NCI-H1694 treated with DMSO at 0.1 percent for 48 hours (cell line): ENCODE measurements at places on chromosomes 4 and X.

GRCh38 chrX:46263494-46263893 is 281.7 kb downstream of the ZNF674 start:
- DNase-seq, result no peak

GRCh38 chr4:186494496-186494895 is 60.9 kb downstream of the MTNR1A start:
- no peak for DNase-seq

- DNase-seq, result no peak
Measured at GRCh38 chrX:5236096-5236495, 992.6 kb downstream of the NLGN4X start.

- peak; percentile 62 for DNase-seq
Measured at GRCh38 chr4:159446266-159446976, 343.5 kb downstream of the RAPGEF2 start.

- no peak for DNase-seq
Measured at GRCh38 chr4:179095585-179096221, 1653.5 kb upstream of the AGA start.

DNA sequence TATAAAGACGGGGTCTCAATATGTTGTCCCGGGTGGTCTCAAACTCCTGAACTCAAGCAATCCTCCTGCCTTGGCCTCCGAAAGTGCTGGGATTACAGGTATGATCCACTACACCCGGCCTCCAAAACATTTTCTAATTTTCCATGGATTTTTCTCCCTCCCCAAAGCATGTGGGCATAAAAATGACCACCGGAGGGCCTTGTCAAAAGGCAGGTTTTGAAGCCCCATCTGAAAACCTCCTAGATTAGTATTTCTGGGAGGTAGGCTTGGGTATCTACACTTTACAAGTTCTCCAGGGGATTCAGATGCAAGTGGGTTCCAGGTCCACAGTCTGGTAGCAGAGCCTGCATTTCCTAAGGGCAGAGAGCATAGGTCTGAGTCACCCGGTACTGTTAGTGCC is 1.4 kb upstream of the GPR173 start:
- DNase-seq, result peak; percentile 20

DNA sequence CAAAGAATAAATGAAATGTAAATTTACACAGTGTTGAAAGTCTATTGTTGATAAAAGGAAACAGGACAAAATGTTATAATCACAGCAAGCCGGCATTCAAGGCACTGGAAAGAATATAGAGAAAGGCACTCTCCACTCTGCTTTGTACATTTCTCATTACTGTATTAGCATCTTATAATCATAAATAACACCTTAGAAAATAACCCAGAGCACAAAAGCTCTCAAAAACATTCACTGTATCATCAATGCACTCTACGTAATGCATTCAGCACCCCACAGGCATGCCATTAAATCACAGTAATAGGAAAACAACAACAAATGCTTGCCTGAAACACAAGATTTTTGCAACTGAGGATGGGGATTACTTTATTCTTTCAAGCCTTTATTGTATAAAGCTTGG is 75.3 kb upstream of the TRPC3 start:
- DNase-seq, result no peak

- DNase-seq, result no peak
Measured at GRCh38 chrX:31860686-31861085, 788.8 kb upstream of the FTHL17 start.

- DNase-seq, result no peak
Measured at GRCh38 chrX:154032653-154033052, 13.0 kb upstream of the IRAK1 start.

DNA sequence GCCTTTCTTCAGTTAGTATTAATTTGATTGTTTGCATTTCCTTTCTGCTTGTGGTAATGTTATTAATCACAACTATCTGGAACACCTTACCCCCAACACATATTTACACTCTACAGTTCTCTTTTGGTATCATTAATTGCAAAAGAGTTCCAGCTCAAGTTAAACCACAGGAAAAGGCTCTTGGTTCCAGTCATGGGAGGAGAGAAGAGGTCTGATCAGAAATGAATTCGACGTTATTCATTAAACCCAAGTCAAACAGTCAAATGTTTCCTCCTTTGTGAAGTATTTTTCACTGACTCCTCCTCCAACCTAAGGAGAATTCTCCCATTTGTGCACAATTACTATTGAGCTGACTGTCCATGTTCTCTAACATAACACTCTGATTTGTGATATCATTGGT is 91.4 kb downstream of the SLC39A8 start:
- DNase-seq, result no peak

DNA sequence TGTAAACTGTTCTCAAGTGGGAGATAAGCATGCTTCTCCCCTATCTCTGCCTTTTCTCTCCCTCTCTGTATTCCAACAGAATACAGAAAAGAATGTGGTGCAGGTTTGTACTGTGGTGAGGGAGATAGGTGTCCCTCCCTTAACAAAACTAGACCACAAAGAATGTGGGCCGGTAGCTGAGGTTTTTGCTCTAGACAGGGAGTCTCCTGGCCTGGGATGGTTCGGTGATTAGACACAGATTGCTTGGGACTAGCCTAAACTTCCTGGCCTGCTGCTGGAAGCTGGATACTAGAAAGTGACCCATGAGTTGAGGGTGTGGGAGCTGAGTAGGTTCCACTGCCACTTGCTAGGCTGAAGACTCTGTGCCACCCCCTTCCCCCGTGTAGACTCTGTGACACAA is 143.0 kb downstream of the CXXC4 start:
- DNase-seq, result no peak

- DNase-seq, result no peak
Measured at GRCh38 chrX:110003167-110004156, 548 bp downstream of the TMEM164 start.

DNA sequence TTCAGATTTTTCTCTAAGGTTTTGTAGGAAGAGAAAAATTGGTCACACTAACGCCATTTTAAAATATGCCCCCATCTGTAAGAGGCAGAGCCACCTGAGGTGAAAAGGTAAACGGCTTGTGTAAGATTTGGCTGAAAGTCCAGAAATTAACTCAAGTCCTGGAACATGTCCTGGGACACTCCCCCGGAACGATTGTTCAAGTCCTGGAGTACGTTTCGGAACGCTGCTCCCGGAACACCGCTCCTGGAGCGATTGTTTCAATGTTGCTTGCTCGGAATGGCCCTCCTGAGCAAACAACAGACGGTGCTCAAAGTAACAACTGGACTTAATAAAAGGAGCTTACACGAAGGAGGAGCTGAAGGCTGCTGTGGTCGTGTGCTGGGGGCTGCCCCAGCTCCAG is 796.5 kb upstream of the SLIT2 start:
- DNase-seq, result no peak

GRCh38 chrX:38271154-38271716 is 50.6 kb upstream of the SRPX start:
- no peak for DNase-seq

GRCh38 chr4:94721310-94721709 is 36.4 kb upstream of the BMPR1B start:
- DNase-seq, result no peak

GRCh38 chrX:135740681-135741149 is 27.3 kb downstream of the CT45A1 start:
- no peak for DNase-seq

GRCh38 chr4:6362896-6363295 is 93.2 kb downstream of the WFS1 start:
- DNase-seq, result no peak

- no peak for DNase-seq
Measured at GRCh38 chr4:165724786-165725185, 148.3 kb upstream of the TLL1 start.

DNA sequence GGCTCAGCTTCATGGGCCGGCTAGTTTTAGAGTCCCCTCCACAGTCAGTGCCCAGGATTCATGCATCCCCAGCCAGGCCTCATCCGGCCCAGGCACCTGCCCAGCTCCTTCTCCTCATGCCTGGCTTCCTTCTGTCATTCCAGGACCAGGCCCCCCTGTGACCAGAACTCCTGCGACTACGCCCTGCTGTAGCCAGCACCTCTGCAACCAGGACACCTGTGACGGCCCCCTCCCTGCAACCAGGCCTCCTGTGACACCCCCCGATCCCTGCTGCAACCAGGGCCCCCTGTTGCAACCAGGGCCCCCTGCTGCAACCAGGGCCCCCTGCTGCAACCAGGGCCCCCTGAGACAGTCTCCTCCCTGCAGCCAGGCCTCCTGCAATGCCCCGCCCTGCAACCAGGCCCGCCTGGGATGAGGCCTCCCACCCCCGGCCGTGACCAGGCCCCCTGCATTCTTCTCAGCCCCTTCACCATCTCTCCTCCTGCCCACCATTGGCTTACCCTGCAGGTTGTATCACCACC is 46.8 kb downstream of the HTRA3 start:
- DNase-seq, result no peak

DNA sequence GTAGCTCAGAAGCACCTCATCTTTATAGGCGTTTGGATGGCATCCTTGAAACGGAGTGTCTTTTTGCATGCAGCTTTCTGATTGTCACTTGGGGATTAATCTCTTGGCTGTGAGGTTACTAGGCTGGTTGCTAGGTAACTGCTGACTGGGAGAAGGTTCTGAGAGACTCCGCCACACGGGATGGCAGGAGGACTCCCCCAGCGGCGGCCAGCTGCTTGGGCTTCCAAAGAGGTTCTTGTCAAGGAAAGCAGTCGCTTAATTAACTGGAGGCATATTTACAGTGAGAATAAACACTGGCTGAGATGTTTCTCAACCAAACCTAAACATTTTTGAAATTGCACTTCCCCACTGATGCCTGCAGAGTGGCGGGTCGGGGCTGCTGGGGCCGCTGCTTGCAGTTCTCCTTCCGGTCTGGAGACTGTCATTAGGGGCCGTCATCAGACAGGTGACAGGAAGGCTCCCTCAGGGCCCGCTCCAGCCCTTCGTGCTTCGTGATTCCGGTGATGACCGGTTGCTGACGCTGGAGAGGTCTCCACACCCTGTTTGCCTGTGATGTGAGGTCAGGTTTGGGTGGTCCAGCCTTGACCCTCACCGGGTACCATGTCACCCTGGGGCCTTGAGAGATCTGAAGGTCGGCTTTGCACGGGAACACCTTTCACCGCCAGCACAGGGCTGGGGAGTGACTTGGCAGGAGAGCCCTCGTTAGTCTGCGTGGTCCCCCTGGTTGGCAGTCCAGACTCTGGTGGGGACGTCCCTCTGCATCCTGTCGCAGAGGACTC is 9.1 kb downstream of the NSG1 start:
- DNase-seq, result no peak

- no peak for DNase-seq
Measured at GRCh38 chrX:136291824-136292223, 8.9 kb upstream of the ADGRG4 start.

DNA sequence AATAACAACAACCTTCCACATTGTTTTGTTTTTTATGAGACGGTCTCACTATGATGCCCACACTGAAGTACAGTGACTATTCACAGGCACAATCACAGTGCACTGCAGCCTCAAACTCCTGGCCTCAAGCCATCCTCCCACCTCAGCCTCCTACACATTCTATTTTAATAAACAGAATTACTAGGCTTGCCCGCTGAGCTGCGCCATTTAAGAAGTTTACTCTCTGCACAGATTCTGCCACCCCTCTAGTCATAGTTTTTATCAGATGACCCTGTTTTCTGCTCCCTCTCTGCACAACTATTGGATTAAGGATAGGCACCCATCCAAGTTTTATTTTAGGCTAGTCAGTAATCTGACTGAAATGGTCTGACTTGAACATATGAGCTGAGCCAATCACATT is 11.3 kb upstream of the COX18 start:
- DNase-seq, result no peak

- no peak for DNase-seq
Measured at GRCh38 chr4:142419712-142420111, 426.4 kb downstream of the INPP4B start.

DNA sequence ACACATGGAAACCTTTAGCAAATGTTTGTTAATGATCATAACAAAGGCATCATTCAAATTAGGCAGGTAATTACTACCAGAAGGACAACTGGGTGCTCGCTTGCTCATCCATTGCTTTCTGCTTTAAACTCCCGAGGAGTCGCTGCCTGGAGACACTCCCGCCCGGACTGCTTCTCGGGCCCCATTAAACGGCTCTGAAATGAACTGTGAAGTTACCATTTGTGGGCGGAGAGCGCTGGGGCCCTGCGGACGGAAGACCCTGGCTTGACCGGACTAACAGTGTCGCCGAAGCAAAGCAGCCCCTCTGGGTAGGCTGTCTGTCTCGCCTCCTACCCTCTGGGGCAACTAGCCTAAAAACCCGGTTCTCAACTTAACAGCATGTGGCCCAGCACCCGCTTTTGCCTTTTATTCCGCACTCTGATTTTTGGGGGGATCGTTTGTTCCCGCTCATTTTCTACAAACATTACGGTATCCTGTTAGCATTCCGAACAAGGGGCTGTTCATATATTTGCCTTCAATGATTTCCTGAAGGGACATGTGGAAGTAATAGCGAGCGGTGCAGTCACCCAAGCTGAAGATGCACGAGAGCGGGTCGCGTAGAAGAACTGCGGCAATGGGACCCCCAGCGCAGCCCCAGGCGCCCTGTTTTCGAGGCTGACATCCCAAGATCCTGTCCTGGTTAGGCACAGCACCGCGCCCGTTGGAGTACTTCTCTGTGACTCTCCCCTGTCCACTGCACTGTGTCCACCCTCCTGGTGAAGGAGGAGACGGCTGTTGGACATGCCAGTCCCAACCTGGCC is 1.6 kb upstream of the PDGFRA start:
- no peak for DNase-seq

DNA sequence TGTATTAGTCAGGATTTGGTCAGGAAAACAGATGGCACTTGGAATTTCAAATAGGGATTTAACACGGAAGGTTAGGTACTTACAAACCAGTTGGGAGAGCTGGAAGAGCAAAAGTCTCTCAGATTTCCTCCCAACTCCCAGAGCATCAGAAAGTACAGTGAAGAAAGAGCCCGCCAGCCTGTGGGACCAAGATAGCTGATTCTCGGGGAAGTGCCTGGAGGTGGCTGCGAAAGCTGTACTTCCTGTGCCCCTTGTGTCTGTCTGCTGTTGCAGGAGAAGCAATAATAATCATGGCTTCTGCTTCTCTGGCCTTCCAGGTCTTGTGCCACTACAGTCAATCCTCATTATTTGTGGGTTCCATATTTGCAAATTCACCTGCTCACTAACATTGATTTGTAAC is 221.0 kb upstream of the BCOR start:
- no peak for DNase-seq

- DNase-seq, result no peak
Measured at GRCh38 chr4:74364652-74365491, at the start of gene EREG. Gene EREG, plus strand, starts transcription at chr4:74365145. Its CDS starts 164 bp downstream, at chr4:74365309.

DNA sequence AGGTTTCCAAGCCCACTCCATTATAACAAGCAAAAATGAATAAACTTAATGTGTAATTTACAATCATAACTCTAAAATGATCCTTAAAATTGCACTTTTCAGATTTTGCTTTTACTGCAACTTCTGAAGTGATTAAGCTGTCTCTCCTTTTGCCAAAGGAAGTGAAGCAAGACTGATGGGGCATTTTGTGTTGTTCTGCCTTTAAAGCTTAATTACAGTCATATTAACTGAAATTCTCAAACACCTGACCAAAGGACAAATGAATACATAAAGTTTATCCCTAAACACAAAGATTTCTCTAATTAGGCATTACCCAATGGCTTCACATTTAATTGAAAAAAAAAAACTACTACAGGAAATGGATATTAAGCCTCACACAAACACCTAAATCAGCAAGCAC is 101.8 kb downstream of the ATP11C start:
- DNase-seq, result no peak
